Ammon's horn (tissue), 1 donor: ENCODE measurements at places on chromosomes 2 and 18.
A peak's percentile ranks its signal among the peaks of the same experiment; 100 is the strongest.

DNA sequence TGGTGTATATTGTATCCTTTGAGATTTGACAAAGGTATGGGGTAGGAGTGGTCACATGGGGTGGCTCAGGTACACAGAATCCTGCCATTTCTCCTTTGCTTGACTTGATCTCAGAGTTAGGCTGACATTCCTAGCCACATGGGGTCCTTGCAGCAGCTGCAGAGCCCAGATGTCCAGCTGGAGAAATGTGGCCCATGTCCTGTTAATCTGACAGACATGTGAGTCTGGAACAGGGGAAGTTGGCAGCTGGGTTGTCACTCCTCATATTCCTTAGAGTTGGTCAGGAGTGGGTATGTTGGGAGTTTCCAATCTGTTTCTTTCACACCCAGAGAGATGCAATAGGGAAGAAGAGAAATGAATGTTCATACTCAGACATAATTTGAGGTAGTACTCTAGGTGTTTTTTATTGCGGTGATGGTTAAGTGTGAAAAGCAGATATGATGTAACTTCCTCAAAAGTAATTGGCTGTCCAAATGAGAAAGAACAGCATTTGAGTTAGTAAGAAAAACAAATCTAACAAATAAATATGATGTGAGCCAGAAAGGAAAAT, 402.6 kb upstream of the MEIS1 start:
- no peak for DNase-seq

GRCh38 chr2:88601286-88601685, 26.0 kb downstream of the EIF2AK3 start:
- no peak for DNase-seq

- no peak for DNase-seq
These were observed 145.6 kb downstream of the EVA1A start for GRCh38 chr2:75415111-75415626.

DNA sequence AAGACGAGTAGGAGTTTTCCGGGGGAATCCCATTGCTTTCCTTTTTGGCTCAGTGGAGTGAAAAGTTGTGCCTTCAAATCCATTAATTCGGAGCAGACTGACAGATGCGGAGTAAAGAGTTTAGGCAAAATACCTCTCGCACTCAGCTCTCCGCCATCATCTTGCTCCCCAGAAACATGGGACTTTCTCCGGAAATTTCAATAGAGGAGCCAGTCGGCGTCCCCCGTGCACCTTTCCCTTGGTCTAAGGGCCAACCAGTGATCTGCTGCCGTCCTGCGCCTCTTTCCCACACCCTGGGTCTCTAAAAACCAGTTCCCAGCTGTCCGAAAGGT, 318 bp downstream of the TYW5 start:
- no peak for DNase-seq

DNA sequence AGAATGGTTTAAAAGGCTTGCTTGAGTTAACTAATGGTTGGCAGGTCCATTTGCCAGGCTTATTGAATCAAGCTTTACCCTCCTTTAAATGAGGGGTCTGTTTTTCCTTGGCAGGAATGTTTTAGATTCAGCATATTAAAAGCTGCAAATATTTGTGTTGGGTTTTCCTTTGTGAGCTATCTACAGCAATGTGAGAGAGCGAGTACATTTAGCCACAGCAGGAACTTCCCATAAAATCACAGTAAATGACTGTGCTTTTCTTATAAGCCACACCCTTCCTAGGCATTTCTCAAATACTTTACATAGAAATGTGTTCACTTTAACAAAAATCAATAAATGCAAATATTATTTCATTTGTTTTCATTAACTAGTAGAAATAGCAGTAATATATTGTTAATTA, 23.9 kb downstream of the CALCRL start:
- DNase-seq, result no peak

DNA sequence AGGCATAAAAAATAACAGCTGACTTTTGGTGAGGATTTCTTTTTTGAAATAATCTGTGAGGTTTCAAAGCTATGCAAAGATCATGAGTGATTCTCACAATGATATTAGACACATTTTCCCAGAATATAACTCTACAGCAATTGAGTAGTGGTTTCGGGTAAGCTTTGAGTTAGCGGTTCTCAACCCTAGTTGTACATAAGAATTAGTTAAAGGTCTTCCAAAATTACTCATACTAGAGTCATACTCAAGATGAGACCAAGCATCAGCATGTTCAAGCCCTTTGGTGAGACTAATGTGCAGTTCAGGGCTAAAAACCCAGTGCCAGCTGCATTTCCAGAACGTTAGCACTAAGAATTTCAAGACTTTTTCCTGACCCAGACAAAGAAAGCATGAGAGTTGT, 31.1 kb downstream of the DSG4 start:
- no peak for DNase-seq

DNA sequence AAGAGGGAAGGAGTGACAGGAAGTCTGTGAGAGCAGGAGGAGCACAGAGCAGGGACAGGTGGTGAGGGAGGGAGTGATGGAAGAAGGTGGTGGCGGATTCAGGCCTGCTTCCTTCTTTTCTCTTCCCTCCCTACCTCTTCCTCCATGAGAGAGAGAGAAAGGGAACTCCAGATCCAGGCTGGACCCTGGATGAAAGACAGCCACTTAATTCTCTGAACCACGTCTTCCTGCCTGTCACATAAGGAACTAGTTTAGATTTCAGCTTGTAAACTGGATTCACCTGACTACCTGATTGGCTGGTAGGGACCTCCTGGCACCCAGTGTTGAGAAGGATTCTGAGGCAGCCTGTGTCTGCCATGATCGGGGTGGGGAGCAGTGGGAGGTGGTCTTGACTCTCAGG, 48.9 kb downstream of the PAX8 start:
- no peak for DNase-seq

DNA sequence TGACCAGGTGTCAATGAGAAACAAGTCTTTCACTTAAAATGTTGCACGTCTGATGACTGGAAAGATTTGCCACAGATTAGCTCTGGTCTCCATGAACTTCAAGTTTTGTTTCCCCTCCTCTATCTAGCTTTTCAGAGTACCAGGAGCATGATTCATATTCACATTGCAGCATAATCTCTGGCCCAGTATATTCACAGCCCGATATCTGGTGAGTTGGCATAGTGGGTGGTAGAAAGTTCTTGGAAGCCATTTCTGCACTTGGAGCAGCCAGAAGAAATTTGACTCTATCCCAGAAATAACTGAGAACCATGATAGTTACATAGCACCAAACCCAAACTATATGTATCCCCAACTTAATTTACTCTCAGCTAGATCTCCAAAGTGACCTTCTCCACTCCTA, 503.9 kb downstream of the PID1 start:
- DNase-seq, result no peak

DNA sequence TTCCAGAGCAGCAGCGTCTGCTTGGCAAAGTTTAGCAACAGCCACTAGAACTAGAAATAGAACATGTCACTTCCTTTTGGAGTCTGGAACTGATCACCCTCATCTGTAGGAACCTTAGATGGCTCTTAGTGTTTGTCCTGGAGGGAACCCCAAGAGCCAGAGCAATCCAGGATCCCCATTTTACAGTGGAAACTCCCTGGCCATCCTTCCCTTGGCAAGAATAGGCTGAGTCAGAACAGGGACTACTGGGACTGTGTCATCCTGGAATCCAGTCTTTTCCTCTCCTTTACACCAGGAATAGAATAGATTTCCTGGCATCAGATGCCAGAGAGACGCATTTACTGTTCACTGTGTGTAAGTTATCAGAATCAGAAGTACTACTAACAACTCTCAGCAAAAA, 33.2 kb upstream of the GRHL1 start:
- DNase-seq, result no peak

GRCh38 chr18:57930476-57930875, 113.5 kb upstream of the NEDD4L start:
- DNase-seq, result no peak

DNA sequence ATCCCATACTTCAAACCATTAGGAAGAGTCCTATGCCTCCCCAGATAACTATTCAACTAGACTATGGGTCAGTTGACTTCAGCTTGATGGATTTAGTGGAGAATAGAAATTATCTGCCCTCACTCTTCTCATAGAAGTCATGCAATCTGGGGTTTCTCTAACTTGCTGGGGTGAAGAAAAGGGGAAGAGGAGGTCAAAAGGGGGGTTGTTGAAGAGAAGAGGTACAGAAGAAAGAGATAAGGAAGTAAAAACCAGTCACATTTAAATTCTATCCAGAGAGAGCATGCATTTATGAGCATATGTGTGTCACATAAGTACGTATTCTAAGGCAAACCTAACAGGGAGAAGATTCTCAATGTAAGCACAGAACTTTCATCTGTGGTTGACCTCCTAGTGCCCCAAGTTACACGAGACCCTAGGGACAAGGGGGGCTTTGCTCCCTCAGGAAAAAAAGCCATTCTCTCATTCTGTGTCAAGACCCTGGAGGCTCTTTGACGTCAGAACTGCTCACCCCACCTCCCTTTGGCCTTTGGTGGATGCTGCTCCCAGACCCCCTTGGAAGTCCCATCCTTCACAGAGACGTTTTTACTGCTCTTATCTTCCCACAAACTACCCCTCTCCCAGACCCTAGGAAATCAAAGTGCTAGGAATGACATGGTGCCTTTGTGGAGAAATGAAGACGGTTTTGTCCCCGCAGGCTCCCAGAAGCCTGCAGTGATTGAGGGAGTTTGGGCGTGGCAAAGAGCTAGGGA, 236.8 kb upstream of the TNP1 start:
- DNase-seq, result no peak

GRCh38 chr2:230473378-230473777, 57.4 kb downstream of the SP100 start:
- DNase-seq, result no peak

- DNase-seq, result no peak
These were observed 1.4 kb upstream of the ATP5F1A start for GRCh38 chr18:46099463-46099862.

GRCh38 chr2:22842205-22842869, 542.6 kb upstream of the KLHL29 start:
- DNase-seq, result no peak

DNA sequence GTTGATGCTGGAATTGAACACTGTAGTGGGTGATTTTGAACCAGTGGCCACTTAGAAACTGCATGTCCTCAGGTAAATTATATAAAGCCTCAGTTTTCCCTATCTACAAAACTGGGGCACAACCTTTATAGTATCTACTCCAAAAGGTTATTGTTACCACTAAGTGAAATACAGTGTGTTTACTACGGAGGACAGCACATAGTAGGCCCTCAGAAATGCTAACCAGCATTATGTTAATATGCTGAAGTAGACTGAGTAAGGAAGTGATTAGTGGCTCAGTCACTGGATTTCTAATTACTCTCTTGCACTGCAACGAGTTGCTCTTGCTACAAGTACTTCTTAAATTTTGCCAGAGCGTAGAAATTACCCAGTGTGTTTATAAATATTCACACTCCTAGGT, 139.5 kb downstream of the HAUS1 start:
- no peak for DNase-seq

GRCh38 chr18:58349650-58350049, 279.2 kb downstream of the ALPK2 start:
- DNase-seq, result no peak

GRCh38 chr18:62183578-62184195, 3.2 kb downstream of the PIGN start:
- DNase-seq, result peak; percentile 53

- DNase-seq, result no peak
These were observed 148.5 kb downstream of the LNPK start for GRCh38 chr2:175853616-175853890.

DNA sequence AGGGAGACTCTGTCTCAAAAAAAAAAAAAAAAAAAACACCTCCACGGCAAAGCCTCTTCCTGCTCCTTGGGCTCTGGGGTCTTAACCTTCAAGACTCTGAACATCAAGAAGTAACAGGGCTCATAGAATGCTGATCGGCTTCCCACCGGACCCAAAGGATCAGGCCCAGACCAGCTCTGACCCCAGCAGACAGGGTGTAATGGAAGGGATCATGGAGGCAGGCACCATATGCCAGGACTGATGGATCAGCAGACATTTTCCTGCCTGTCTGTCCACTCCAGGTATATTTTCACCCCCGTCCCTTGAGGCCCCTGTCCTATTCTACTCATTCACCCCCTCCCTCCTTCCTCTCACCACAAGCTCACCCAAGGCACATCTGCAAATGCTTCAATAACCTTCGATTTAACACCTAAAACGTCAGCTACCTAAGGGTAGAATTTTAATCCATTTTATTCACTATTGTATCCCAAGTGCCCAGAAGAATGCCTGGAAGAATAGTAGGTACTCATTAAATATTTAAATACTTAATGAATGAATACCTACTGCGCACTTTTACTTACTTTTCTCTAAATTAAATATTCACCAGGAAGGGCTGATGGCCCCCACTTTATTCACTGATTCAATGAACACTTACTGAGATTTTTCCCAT, 4.6 kb upstream of the SPEG start:
- no peak for DNase-seq

- peak; percentile 97 for DNase-seq
These were observed 115.6 kb downstream of the MBP start for GRCh38 chr18:77016936-77017335.

GRCh38 chr2:71006323-71006722, 11.7 kb upstream of the TEX261 start:
- DNase-seq, result no peak

DNA sequence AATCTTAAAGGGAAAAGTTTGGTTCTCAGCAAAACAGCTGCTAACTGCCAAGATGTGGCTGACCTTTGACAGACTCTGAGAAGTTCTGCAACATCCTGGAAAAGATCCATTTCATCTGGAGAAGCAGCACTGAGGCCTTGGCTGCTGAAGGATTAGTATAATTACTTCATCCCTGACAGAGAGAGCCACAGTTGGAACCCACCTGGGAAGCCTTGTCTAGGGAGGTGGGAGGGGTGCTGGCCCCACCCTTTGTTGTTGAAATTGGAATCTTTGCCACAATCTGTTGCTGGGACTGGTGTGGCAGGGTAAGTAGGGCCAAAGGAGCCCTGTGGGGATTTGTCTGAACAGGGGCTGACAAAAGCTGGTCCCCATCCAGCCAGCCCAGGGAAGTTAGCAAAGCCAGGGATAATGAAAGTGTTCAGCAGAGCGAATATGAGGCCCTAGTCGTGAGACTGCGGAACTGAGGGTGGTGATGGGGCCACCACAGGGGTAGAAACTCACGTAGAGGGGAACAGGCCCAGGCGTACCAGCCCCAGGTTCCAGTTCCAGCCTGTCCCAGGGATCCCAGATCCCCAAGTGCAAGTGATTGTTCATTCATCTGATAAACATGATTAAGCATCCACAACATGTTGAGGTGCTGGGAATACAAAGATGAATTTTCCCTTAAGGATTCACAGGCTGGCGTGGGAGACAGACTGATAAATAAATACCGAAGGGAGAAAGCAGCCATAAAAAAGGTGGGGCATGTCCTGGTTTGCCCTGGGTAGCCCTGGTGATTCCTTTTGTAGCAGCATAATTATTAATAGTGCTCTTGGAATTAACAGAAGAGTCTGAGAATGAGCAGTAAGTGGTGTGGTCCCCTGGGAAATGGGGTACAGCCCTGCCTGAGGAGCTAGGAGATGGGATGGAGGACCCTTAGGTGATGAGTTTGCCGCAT, 60.0 kb downstream of the MYO1B start:
- no peak for DNase-seq
